ENCODE measurements at places on chromosomes 5 and 9.
A peak's percentile ranks its signal among the peaks of the same experiment; 100 is the strongest.

GRCh38 chr9:135198586-135199285, 111.3 kb downstream of the OLFM1 start:
- no peak for DNase-seq

GRCh38 chr5:172209714-172210113, 15.7 kb downstream of the EFCAB9 start:
- DNase-seq, result no peak

GRCh38 chr5:139182528-139183296, 15.5 kb downstream of the SIL1 start:
- DNase-seq, result no peak

GRCh38 chr5:151577566-151577965, 13.6 kb downstream of the FAT2 start:
- DNase-seq, result no peak

- no peak for DNase-seq
Measured at GRCh38 chr5:435156-435790, 7.7 kb upstream of the EXOC3 start.

DNA sequence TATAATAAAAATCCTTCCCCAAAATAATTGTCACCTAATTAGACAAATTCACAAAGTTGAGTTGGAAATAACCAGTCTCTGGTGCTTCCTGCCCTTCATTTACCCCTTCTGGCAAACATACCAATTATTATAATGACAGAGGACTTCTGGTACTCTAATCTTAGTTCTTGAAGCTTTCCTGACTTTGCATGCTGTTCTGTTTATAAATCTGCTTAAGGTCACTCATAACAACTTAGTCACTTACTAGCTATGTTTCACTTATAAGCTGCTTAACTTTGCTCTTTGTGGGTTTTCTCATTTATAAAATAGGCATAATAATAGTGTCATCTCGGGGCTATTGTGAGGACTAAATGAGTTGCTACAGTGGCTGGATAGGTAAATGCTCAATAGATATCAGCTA, 446.5 kb downstream of the EFNA5 start:
- no peak for DNase-seq

- DNase-seq, result no peak
Measured at GRCh38 chr9:128103589-128103962, 24.0 kb downstream of the PTGES2 start.

- no peak for DNase-seq
Measured at GRCh38 chr5:5511904-5512416, 89.5 kb downstream of the ICE1 start.

- peak; percentile 43 for DNase-seq
Measured at GRCh38 chr5:137282216-137282615, 216.9 kb downstream of the SPOCK1 start.

GRCh38 chr9:88826771-88827181, 164.5 kb upstream of the S1PR3 start:
- DNase-seq, result no peak

DNA sequence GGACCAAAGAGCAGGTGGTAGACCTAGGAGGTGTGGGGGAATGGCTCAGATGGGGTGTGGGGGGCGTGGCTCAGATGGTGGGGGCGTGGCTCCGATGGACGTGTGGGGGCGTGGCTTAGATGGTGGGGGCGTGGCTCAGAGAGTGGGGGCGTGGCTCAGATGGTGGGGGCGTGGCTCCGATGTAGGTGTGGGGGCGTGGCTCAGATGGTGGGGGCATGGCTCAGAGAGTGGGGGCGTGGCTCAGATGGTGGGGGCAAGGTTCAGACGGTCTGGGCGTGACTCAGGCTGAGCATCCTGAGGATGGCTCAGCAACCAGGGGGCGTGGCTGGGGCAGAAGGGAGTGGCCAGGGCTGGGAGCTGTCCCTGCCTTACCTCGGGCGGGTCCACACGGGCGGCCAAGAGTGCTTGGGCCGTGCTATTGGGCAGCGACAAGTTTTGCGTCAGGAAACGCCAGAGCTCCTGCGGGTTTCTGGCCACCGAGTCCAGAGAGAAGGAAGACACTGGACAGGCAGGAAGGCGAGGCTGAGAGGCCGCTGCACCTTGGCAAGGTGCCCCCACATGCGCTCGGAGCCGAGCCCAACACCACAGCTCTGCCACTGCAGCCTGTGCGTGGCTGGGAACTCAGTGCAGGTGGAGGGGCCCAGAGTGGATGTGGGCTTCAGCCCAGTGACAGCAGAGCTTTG, 5.9 kb downstream of the ABCA2 start:
- DNase-seq, result peak; percentile 74

GRCh38 chr9:13244181-13244580, 35.3 kb downstream of the MPDZ start:
- no peak for DNase-seq

- DNase-seq, result no peak
Measured at GRCh38 chr5:101346447-101346846, 443.4 kb upstream of the ST8SIA4 start.

GRCh38 chr5:37576552-37576951, 197.4 kb downstream of the WDR70 start:
- DNase-seq, result no peak

- peak; percentile 2 for DNase-seq
Measured at GRCh38 chr9:118121361-118121760, 417.2 kb downstream of the TLR4 start.

- DNase-seq, result peak; percentile 56
Measured at GRCh38 chr5:146667633-146668272, 151.8 kb upstream of the GPR151 start.

- DNase-seq, result no peak
Measured at GRCh38 chr5:6829150-6829784, 116.0 kb downstream of the TENT4A start.

DNA sequence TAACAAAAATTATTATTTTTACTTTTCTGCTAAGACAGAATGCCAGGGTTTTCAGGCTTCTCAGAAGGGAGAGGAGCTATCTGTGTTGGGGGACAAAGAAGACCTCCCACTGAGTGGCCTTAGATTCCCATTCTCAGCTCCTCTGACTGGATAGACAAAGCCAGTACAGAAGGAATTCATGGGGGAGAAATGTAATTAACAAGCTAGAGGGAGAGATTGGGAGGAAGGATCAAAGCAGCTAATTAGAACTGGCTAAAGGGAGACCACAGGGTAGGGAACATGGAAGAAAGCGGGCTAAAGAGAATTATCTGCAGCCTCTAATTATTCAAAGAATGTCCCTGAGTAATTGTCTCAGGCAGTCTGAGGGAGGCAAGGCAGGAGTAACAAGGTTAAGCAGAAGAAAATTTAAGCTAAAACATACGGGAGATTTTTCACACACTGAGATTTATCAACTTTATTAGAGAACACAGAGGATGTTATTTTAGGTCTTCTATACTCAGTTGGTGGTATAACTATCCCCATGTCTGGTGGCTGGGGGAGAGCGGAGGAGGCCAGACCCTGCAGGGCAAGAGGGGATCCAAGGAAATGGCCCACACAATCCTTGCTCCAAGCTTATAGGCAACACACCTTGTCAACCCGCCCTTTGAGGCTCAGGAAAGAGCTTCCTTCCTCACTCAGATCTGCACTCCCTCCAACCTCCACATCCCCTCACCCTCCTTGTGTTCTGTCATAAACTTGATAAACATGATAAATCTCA, 87.7 kb upstream of the LRRTM2 start:
- DNase-seq, result no peak

GRCh38 chr5:41877408-41877807, 7.2 kb upstream of the OXCT1 start:
- no peak for DNase-seq

- no peak for DNase-seq
Measured at GRCh38 chr5:174307031-174307408, 261.5 kb downstream of the NSG2 start.

Measured in urothelium cell line (cell line).